Glutamatergic neuron (in vitro differentiated cells): ENCODE measurements at places on chromosomes 5 and 9. TPM values are rescaled to one million over a fixed set of nuclear protein-coding genes. Genes with fewer than 3 reads are reported as not detected.

DNA sequence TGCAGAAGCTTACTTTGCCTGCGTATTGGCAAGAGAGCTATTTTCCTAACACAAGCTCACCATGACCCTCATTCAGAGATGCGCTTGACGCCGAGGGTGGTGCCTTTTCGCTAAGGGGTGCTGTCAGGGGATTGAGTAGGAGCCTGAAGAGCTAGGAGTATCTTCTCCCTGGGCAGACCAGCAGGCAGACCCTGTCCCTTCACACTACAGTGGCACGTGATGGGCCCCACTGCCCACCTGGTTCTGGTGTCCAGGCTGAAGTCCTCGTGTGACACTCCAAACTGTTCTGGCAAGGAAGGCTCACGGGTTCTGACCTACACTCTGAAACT lies 198.3 kb downstream of the AUH start:
- no peak for DNase-seq
- no peaks in the 10 kb centered on the region for H3K4me1 ChIP-seq
- no peak overlapping the region for H3K4me3 ChIP-seq
- no peaks in the 10 kb centered on the region for H3K36me3 ChIP-seq

The TIFAB gene
- total RNA-seq = not detected

The GGTA1 gene
- not detected for total RNA-seq

The LCN9 gene
- total RNA-seq = not detected
